ENCODE measurements at places on chromosomes 6 and 20. TPM values are rescaled to one million over a fixed set of nuclear protein-coding genes. Genes with fewer than 3 reads are reported as not detected.

The ABHD16B gene
- total RNA-seq = not detected

GRCh38 chr6:83309344-83309743 is 116.2 kb downstream of the RWDD2A start:
- H3K27ac ChIP-seq = no peak overlapping the region
- H3K27me3 ChIP-seq = no peaks in the 10 kb centered on the region

The FABP7 gene
- 21.0 TPM for total RNA-seq

DNA sequence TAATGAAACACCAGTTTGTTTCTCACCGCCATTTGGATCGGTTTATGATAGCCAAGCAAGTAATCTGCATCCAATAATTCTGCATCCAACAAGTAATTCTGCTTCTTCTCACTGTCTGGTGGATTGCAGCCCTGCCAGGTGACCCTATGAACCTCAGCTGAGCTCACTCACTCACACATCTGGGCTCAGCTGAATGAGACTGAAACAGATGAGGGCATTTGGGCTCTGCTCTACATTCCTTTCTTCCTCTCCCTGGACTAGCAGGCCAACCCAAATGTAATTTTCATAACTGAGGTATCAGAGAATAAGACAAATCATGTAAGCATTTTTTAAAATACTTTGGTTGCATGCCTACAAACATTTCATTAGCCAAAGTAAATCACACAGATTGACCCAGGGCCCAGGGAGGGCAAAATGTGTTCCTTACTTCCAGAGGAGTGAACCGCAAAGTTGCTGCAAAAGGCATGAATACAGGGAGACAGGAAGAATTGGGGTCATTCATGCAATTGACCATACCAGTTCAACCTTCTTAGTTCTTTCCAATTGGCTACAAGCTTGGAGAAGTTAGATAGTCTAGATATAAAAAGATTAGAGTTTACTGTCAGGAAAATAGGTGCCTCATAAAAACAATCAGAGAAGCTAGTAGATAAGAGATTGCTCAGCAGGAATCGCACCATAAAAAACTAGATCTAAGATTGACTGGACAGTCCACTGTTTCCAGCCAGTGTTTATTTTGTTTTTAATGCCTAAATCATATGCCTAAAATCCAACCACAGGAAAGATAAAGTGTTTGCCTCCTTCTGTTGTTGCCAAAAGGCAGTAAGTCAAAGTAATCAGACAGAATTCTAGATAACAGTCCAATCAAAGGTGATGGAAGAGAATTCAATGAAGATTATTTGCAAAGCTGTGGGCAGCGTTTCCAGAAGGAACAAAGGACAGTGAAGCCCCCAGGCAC is 43.7 kb downstream of the CBLN4 start:
- H3K27ac ChIP-seq = no peak overlapping the region
- no peaks in the 10 kb centered on the region for H3K4me1 ChIP-seq
- H3K36me3 ChIP-seq = no peaks in the 10 kb centered on the region
- no peak overlapping the region for H3K4me3 ChIP-seq

DNA sequence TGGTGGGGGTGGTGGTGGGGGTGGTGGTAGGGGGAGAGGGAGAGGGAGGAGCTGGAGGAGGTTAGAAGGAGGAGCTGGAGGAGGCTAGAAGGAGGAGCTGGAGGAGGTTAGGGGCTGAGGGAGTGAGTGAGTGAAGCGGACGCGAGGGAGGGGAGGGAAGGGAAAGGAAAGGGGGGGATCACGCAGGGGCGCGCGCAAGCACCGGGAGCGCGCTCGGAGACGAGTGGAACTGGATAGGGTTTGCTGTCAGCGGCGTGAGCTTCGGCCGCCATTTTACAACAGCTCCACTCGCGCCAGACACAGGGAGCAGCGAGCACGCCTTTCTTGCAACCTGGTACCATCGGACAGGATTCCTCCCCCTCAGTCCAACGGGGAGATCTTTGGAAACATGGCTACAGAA is 90.5 kb upstream of the FERMT1 start:
- DNase-seq = no peak
- no peaks in the 10 kb centered on the region for H3K27me3 ChIP-seq
- no peak overlapping the region for H3K27ac ChIP-seq
- no peaks in the 10 kb centered on the region for H3K36me3 ChIP-seq

The CST2 gene
- total RNA-seq = not detected

The C20orf141 gene
- total RNA-seq = not detected

The FOXS1 gene
- total RNA-seq = not detected

All from gastrocnemius medialis (tissue), 4 donors.